ENCODE measurements at places on chromosomes 13 and 19.
A peak's percentile ranks its signal among the peaks of the same experiment; 100 is the strongest.

GRCh38 chr19:47229676-47230053 lies 1.3 kb downstream of the BBC3 start:
- DNase-seq: peak; percentile 37

- no peak for DNase-seq
These were observed 20.0 kb downstream of the ENOX1 start for GRCh38 chr13:43766725-43767124.

DNA sequence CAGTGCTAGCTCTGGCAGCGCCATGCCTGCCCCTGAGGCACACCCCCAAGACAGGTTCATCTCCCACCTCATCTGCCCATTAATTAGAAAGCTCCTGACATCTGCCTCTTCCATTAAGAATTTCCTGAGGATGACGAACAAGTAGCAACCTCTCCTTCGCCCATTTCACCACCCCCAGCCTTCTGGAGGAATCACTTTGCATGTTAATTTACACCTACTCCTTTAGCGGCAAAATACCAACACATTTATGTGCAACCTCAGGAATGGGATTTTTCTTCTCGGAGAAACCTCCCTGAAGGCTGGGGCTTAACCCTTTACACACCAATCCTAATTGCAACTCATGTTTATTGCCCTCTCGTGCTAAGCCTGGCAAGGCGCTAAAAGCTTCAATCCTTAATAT lies 13.8 kb downstream of the SLC7A1 start:
- no peak for DNase-seq

DNA sequence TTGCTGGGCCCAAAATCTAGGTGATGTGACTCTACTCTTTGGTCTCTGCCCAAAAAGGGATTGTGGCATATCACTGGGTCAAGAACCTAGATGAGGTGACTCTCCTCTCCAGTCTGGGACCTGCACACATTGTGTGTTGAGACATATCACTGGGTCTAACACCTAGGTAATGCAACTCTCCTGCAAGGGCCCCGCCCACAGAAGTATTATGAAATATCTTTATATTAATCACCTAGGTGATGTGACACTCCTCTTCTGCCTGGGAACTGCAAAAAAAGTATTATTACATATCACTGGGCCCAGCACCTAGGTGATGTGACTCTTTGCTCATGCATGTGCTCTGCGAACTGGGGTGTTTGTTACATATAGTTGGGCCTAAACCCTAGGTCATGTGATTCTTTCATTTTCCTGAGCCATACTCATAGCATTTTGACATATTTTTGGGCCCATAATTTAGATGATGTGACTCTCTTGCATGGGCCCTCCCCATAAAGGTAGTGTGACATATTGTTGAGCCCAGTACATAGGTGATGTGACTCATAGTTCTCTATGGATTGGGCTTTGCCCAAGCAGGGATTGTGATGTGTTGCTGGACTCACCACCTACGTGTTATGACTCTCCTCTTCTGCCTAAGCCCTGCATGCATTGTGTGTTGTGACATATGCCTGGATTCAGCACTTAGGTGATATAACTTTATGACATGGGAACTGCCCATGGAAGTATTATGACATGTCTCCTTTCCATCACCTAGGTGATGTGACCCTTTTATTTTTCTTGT lies 11.2 kb upstream of the ZNF681 start:
- DNase-seq: no peak

GRCh38 chr13:77465603-77466195 lies 69.8 kb upstream of the SCEL start:
- DNase-seq: no peak
